ENCODE measurements at places on chromosomes 13 and 19.

DNA sequence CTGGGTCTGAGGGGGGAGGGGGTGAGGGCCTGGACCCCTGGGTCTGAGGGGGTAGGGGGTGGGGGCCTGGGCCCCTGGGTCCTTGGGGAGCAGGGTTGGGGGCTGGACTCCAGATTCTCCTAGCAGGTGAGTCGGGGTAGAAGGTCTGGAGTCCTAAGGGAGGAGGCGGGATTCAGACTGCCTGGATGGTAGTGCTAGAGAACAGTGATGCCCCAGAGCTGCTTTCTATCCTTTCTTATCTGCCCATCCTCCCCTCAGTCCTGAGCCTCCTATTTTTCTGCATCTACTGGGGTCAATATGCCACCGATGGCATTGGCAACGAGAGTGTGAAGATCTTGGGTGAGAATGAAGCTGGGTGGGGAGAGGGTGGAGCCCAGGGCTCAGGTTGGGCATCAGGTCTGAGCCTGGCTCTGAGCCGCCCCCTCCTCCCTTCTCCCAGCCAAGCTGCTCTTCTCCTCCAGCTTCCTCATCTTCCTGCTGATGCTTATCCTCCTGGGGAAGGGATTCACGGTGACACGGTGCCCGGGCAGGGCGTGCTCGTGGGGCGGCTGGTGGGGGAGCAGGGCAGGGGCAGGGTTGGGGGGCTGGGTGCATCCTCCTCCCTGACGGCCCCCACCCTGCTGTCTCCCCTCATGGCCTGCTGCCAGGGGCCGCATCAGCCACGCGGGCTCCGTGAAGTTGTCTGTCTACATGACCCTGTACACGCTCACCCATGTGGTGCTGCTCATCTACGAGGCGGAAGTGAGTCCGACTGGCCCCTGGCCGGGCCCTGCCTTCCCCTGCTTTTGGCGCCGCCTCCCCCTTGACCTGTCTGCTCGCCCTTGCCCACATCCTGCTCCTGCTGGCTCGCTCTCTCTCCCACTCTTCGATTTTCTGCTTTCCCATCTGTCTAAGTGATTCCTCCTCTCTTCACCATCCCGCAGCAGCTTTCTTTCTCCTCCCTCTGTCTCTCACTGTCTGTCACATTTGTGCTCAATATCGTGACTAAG is 3.4 kb downstream of the TMEM145 start:
- H3K4me3 ChIP-seq, result no peak overlapping the region
- no peaks in the 10 kb centered on the region for H3K4me1 ChIP-seq
- no peak for DNase-seq
- H3K36me3 ChIP-seq, result no peaks in the 10 kb centered on the region
- H3K27me3 ChIP-seq, result peaks cover 3% of the 10 kb centered on the region

- DNase-seq, result no peak
- H3K36me3 ChIP-seq, result peaks cover 50% of the 10 kb centered on the region
- no peaks in the 10 kb centered on the region for H3K27me3 ChIP-seq
- H3K4me3 ChIP-seq, result no peak overlapping the region
- no peak overlapping the region for H3K27ac ChIP-seq
- no peaks in the 10 kb centered on the region for H3K4me1 ChIP-seq
Observed at GRCh38 chr19:52936151-52936953, 13.1 kb upstream of the ZNF888 start.

GRCh38 chr13:76385586-76385985 is 500.6 kb downstream of the KCTD12 start:
- no peak overlapping the region for H3K4me3 ChIP-seq
- H3K27ac ChIP-seq, result no peak overlapping the region
- H3K36me3 ChIP-seq, result no peaks in the 10 kb centered on the region
- 0 out of 2 replicates have a peak, but pooled peaks cover 2% of the 10 kb centered on the region for H3K4me1 ChIP-seq

- no peak overlapping the region for H3K27ac ChIP-seq
- no peaks in the 10 kb centered on the region for H3K4me1 ChIP-seq
- no peak for DNase-seq
- no peaks in the 10 kb centered on the region for H3K27me3 ChIP-seq
- no peak overlapping the region for H3K4me3 ChIP-seq
Observed at GRCh38 chr13:47326061-47326460, 429.2 kb upstream of the HTR2A start.

DNA sequence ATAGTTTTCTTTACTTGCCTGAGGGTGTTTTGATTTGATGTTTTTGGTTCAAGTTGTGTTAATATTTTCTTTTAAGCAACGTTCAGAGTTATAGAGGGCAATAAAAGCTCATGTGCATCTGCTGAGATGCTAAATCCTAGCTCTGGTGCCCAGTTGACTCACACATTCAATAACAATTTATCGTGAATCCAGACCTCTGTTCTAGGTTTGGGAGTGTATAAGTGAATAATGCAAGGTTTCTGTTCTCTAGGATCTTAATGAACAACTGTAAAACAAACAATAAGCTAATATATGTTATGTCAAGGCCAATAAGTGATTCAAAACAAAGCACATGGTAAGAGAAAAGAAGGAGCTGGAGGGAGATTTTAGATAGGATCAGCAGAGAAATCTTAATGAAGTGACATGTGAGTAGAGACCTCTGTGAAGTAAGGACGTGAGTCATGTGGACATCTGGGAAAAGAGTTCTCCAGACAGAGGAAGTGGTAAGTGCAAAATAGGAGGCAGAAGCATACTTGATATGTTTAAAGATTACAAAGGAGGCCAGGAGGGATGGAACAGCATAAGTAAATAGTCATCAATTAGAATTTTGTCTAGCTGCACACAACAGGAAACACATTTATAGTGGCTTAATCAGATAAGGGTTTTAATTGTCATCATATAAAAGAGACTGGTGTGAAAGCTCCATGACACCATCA is 278.5 kb upstream of the HTR2A start:
- H3K27ac ChIP-seq, result no peak overlapping the region
- no peak overlapping the region for H3K4me3 ChIP-seq
- no peak for DNase-seq
- no peaks in the 10 kb centered on the region for H3K36me3 ChIP-seq

GRCh38 chr19:18636969-18637629 is at the start of gene KLHL26:
TSS of gene KLHL26 (plus strand) at chr19:18637028. CDS start at chr19:18637055, 27 bp downstream.
- peaks cover 3% of the 10 kb centered on the region for H3K4me1 ChIP-seq
- peak within 1 kb of the TSS; percentile 86 for H3K4me3 ChIP-seq
- no peaks in the 10 kb centered on the region for H3K27me3 ChIP-seq
- H3K36me3 ChIP-seq, result no peaks in the 10 kb centered on the region
